ENCODE measurements at places on chromosomes 3 and 15.

DNA sequence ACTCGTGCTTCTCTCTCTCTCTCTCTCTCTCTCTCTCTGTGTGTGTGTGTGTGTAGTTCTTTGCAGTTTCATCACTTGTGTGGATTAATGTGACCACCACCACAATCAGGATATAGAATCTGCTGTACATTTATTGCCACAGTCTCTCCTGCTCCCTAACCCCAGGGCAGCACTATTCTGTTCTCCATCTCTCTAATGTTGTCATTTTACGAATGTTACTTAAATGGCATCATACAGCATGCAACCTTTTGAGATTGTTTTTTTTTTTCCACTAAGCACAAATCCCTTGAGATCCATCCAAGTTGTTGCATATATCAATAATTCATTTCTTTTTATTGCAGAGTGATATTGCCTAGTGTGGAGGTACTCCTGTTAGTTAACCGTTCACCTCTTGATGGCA lies 26.9 kb downstream of the SLCO3A1 start:
- DNase-seq: no peak

- peak; percentile 94 for DNase-seq
Observed at GRCh38 chr3:50272911-50273688, 4.2 kb downstream of the SEMA3B start.

DNA sequence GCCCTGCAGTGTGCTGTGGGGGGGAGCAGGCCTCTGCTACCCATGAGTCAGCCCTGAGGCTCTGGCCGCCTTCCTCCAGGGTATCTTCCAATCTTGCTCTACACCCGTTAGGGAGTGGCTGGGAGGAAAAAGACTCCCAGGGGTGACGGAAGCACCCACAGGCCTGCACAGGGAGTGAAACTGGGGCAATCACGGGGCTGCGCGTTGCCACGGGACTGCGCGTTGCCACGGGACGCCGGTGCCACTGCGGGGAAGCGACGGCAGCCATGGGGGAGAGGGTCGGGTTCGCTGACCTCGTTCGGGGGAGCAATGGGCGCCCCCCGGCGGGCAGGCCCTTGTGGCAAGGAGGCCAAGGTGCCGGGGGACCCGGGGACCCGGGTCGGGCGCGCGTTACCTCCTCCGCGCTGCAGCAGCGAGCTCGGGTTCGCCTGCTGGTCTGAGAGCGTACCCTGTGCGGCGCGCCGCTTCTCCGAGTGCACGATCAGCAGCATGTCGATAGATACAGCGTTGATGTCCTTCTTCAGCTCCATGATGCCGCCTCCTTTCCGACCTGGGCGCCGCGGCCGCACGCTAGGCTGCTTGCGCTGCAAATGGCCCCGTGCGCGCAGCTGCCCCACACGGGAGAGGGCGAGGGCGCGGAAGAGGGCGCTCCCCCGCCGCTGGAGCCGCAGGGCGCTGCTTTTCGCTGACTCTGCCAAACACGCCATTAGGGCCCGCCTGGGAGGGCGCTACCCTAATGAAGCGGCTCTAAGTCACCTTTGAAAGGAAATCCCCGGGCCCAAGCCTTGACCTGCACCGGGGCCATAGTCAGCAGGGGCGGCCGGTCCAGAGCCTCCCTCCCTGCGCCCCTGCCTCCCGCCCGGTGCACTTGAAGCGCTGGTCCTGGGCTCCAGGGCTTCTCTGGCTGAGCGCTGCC lies at the start of gene KY:
KY (minus strand) TSS at position 592 of the 916 bp plus-strand sequence; CDS start at position 530, 62 bp downstream.
- DNase-seq: peak; percentile 69

DNA sequence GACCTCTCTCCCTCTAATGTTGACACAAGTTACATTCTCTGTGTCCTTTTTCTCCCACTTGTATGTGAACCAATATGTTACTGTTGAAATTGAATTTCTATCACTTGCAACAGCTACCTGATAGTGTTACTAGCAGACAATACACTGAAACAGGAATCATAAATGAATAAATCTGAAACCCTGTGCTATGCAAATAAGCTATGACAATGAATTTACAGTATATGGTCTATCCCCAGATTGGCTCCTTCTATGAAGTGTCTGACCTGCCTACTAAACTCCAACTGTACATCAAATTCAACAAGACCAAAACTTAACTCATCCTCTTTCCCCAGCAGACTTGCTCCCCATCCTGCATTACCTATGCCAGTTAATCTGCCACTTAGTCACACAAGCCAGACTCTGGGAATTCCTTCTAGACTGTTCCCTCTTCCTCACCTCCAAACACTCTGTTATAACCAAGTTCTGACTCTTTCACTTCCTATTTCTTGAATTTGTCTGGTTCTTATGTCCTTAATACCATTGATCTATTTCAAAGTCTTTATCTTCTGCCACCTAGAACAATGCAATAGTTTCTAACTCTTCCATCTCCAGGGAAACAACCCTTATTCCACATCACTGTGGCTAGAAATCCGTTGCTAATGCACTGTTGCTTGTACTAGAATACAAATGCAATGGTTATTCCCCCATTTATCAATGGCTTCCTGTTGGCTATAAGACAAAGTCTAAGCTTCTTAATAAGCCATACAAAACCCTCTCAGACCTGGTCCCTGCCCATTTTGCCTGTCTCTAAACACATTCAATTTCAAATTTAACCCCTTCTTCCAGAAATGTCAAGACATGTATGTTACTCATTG lies 13.4 kb upstream of the ZNF639 start:
- no peak for DNase-seq

- no peak for DNase-seq
Observed at GRCh38 chr15:68499620-68500312, 67.8 kb upstream of the ITGA11 start.

GRCh38 chr3:8001712-8002111 lies 499.9 kb upstream of the LMCD1 start:
- DNase-seq: no peak

DNA sequence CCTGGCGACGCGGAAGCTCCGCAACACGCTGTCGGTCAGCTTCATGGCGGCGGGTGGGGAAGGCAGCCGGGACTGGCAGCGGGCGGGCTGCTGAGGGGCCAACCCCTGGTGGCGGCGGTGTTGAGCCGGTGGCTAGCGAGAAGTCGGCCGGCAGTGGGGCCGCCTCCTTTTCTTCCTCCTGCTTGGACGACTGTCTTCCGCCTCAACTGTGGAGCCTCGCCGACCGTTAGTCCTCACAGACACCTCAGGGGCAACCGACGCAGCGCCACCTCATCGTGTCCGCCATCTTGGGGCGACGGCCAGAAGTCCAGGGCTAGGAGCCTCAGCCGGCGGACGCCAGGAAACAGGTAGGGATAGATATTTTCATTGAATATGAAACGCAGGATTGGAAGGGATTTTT lies 875.1 kb downstream of the NSUN3 start:
- no peak for DNase-seq

DNA sequence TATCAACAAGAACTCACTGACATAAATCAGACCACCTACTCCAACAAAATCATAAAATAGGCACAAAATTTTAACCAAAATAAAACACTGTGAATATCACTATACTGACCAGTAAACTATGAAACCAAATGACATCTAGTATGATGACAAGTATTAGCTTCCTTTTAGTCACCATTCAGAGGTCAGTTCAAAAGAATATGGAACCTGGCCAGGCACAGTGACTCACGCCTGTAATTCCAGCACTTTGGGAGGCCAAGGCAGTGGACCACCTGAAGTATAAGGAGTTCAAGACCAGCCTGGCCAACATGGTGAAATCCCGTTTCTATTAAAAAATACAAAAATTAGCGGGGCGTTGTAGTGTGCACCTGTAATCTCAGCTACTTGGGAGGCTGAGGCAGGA lies 65.8 kb downstream of the SMARCC1 start:
- no peak for DNase-seq

- DNase-seq: no peak
Observed at GRCh38 chr3:106018102-106018501, 149.3 kb upstream of the CBLB start.

GRCh38 chr15:51075826-51076523 lies 18.7 kb downstream of the TNFAIP8L3 start:
- no peak for DNase-seq

DNA sequence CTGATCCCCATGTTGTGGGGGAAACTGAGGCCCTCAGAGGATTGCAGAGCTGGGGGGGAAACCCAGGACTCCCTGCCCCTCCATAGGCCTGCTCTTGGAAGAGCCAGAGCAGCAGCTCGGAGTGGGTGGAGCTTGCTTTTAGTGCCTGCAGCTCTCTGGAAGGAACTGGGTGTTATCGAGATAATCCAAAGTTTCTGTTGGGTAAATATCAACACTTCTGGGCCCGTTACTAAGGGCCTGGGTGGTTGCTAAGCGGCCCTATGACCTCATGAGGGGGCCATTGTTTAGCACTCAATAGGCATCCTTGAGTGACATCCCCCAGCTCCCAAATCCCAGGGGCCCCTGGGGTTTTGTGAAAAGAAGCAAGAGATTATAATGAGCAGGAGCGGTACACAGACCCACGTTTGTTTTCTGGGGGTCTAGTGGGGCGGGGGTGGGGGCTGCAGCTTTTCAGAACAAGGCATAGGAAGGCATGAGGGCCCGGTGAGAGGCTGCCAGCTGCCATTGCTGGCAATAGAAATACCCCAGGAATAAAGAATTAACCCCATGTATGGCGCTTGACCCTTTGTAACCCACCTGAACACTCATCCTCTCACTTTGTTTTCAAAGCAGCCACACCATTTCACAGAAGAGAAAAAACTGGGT lies 48.3 kb upstream of the ATP2B2 start:
- DNase-seq: peak; percentile 49

DNA sequence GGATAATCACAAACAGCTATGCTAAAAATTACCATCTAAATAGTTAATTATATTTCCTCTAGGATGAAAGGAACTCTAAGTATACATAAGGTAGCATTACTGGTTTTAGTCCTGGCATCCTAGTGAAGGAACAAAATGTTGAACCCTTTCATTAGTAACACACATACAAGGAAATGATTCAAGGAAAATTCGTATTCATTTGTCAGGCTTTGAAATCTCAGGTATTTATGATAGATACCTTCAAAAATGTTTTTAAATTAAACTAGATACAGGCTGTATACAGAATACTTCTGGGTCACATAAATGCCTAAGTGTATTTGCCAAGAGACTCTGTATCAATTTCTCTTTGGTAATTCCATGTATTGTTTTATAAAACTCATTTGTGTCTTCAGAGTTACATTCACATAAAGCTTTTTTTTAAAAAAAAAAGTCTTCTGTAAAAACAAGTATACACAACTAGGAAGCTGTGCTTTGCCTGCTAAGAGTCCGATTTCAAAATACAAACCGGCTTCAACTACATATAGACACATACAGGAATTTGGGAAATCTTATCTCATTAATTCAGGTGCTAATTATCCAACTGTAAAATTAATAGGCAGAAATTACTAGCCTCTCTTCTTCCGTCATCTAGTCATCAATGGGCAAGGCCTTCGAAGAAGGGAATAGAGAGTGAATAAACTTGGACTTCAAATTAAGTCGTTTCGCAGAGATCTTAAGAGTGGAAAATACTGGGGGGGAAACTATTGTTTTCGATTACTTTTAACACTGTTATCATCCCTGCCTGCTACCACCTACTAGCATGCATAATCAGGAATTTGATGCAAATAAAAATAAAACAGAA lies 1.3 kb downstream of the SECISBP2L start:
- no peak for DNase-seq

DNA sequence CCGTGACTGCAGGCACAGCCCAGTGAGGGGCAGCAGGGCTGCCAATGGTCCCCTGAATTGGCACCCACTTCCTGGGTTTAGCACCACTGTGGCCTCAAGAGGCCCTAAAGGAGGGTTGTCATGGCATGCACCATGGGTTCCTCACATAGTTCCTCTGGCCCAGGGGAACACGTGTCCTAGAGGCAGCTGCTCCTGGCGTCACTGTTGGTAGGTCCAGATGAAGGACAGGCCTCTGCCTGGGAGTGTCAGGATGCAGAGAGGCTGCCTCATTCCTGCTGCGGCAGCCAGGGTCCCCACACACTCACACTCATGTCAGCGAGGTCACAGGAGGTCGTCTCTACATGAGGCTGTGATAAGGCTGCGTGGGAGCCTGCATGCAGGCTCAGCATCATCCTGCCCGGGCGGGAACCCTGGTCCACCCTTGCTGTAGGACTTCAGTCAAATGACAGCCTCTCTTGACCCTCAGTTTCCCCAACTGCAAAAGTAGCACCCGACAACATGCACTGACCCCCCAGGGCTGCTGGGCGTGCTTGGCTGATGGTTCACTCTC lies 26.1 kb upstream of the SFMBT1 start:
- peak; percentile 10 for DNase-seq

GRCh38 chr15:56929399-56929798 lies 11.0 kb downstream of the TCF12 start:
- DNase-seq: no peak

GRCh38 chr3:9399746-9400145 lies 2.3 kb downstream of the SETD5 start:
- DNase-seq: peak; percentile 63

DNA sequence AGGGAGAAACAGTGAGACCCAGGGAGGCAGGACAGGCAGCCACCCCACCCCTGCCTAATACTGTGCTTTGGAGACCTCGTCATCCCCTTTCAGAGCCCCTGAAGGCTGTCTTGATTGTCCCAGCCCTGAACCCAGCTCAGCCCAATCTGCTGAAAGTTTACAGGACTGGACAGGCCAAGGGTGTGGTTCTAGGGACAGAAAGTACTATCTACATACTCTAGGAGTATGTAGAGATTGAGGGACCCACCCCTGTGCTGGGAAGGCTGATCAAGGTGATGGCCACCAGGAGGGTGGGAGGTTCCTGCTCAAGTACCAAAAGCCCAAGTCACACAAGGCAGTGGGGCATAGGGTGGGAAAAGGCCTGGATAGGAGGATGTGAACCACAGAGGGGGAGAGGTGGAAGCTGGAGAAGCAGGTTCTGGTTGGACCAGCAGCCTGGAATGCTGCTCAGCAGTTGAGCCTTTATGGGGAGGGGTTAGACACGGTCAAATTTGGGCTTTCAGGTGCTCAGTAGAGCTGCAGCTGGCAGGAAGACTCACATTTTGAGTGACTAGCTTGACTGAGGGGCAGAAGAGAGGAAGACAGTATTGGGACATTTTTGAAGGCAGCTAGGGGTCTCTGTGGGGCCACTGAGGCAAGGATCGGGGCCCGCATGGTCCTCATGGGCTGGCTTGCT lies 6.7 kb downstream of the NBEAL2 start:
- no peak for DNase-seq

DNA sequence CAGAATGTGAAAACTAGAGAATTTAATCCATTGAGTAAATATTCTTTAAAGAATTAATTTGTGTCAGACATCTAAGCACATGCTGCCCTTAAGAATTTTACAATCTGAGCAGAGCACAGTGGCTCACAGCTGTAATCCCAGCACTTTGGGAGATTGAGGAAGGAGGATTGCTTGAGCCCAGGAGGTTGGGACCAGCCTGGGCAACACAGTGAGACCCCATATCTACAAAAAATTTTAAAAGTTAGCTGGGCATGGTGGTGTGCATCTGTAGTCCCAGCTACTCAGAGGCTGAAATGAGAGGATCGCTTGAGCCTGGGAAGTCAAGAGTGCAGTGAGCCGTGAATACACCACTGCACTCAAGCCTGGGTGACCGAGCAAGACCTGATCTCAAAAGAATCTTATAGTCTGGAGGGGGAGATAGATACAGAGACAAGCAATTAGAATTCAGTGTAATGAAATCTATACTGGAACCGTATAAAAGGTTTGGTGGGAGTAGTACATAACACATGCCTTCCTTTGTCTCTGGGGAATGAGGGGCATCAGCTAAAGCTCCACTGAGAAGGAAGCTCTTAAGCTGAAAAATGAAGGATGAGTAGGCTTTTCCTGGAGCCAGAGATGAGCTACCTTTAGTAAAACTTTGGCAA lies 21.2 kb downstream of the ATP11B start:
- no peak for DNase-seq

All from WTC11 (cell line).